ENCODE measurements at places on chromosomes 5 and 9.

DNA sequence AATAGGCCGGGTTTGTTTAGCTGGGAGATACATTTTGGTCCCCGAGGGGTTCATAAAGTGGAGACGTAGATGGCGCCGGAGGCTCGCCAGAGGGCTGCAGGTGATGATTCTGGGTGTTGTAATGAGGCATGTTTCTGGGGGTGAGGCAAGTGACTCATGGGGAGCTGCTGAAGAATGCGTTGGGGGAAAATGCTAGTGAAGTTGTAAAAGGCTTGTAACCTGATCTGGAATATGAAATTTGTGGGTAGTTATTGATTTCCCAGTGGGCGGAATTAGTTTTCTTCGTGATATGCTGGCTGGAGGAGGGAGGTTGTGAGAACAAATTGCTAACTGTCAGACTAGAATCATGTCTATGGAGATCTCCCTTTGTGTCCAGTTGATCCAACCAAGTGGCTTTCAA is 158.3 kb downstream of the DOCK2 start:
- DNase-seq = no peak

GRCh38 chr9:91378695-91379127 is 17.0 kb upstream of the AUH start:
- peak; percentile 16 for DNase-seq

DNA sequence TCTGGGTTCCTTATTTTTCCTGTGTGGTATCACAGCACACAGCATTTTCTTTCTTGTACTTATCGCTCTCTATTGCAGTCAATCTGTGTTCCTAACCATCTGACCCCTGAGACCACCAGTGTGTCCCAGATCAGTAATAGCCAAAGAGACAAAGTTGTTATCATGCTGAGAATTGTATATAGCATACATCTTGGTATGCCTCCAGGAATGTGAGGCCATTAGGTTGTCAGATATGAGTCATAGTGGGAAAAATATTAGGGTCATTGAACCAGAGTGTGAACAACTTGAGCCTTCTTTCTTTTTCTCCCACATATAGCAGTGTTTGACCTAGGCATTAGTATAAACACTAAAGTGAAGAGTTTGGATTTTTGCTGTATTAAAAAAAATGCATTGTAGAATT is 106.3 kb downstream of the NDUFAF2 start:
- peak; percentile 73 for DNase-seq

DNA sequence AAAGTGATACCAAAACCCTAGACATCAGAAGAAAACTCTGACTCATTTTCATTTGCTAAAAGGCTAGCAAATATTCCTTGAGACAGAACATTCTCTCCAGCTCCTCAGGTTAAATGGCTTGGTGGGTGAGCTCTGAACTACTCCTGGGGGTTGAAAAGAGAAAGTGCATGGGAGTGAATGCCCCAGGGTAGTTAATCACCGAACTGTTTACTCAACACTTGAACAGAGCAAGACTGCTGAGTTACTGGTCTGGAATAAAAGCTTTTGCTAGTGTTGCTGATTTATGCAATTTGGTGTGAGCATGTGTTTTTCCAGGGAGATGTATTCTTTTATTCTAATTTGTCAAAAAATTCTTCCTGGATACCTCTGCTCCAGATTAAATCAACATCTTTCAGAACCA is 88.3 kb upstream of the PRDM9 start:
- DNase-seq = peak; percentile 85

DNA sequence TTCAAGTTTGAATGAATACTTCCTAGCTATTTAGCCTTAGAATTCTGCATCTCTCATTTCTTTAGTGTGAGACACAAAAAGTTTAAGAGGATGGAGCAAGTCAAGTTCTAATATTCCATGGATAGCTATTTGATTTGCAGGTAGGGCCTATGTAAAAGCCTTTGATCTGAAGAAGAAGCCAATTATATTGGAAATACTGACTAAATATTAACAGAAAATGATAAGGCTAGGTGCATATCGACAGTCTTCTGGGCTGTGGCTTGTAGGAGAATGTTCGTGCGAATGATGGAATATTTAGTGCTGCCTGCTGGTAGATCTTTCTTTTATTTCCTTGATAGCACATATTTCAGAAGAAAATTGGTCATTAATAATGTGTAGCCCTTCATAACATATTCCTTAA is at the start of gene LECT2:
Gene LECT2 (minus strand): TSS at position 85 of the 400 bp plus-strand sequence. CDS start 150 bp downstream, outside the sequence.
- no peak for DNase-seq

DNA sequence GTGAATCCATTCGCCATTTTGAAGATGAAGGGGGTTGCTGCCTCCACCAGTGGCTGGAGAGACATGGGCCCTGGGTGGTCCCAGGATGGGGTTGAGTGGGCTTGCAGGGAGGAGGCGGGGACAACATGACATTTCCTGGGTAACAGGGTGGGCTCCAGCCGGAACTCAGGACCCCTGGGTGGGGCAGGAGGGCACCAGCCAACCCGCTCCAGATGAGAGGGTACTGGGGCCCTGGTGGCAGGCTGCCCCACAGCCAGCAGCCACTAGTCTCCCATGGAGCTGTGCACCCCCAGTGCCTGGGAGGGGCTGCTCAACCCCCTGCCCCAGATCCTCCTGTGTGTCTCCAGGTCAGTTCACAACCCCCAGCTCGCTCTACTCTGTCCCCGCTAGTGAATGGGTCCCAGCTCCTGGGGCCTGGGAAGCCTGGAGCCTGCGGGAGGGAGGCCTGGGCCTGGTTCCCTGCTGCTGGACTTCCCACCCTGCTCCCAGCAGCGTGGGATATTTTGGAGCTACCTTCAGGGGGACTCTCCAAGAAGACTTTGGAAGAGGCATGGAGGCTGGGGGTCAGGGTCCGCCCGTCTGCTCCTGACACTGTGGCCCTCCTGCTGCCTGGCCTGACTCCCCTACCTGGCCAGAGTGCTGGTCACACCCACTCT is 55.9 kb downstream of the AHRR start:
- no peak for DNase-seq

DNA sequence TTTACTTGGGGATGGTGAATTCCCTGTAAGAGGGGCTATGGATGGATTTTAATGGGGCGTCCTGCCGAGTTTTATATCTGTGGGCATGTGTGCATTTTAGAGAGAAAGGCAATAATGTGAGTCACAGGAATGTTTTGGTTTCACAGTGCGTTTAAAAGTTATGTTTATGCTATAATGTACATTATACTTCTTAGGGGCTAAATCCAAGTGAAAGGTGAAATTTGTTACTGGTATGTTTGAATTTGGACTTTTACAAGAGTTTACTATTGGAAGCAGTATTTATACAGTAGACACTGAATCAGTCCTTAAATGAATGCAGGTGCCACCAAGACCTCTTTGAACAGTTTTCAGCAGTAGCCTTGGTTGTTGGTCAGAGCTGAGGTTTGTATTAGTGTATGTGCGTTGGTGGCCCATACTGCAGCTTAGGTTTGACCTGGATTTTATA is 5.6 kb downstream of the JMY start:
- no peak for DNase-seq

DNA sequence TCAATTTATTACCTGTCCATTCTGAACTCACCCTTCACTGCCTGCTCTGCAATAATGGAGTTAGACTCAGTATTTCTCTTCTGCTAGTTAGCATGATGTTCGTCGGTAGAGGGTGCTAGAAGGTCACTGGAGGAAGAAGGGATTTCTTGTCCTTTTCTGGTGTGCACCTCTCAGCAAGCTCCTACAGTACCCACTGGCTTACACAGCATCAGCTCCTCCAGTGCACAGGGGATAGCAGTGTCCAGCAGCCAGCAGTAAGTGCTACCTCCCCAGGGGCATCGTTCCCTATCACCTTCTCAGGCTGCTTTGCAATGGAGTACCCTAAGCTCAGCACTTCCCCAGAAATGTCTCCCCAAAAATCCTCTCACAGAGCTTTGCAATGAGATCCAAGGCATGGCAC is 45.9 kb upstream of the APC start:
- no peak for DNase-seq

GRCh38 chr5:145924849-145925248 is 11.5 kb upstream of the SH3RF2 start:
- DNase-seq = no peak

- DNase-seq = peak; percentile 80
Observed at GRCh38 chr9:115106642-115107041, 11.3 kb downstream of the TNC start.

DNA sequence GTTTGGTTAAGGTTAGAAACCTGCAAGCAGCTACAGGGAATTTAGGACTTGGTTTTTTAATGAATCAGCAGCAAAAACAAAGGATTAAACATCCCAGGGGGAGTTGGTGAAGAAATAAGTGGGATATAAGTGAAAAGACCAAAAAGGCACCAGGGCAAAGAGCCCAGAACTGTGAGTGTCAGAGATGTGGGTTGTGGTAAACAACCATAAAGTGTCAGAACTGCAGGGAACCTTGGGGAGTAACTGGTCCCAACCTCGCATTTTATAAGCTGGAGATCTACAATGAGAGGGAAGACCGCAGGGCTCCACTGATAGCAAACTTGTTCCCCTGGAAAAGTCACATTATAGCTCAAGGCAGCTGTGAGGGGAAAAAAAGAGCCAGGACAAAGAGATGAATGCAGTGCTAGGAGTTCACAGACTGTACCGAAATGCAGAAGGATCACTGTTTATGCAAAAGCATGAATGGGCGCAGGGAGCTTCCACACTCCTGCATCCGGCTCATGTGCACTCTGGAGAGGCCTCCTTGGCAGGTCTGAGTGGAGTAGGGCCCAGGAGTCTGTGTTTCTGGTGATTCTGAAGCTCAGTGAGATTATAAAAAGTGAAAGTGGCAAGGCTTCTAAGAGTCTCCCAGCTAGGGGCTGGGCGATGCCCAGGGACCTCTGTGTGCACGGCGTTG is 156.3 kb downstream of the GOLPH3 start:
- DNase-seq = no peak

DNA sequence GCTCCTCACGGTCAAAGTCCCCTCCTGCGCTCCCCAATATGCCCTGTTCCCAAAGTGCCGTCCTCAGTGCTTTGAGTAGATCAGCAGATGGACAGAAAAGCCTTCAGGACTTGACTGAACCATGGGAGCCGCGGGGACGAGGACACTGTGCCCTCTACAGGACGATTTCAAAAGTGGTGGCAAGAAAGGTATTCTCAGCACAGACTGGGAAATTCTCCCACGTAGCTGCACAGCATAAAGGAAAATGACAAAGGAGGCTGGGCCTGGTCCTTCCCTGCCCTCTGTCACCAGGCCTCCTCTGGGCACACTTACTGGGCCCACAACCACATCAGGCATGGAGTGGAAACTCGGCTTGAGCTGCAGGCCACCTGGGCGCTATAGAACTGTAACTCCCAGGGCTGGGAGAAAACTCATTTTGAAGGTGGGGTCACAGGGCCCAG is 16.7 kb upstream of the MTMR12 start:
- peak; percentile 51 for DNase-seq

GRCh38 chr9:96417661-96418082 is 498 bp downstream of the ZNF367 start:
- no peak for DNase-seq

- no peak for DNase-seq
Observed at GRCh38 chr5:142322747-142323479, 1.9 kb downstream of the SPRY4 start.
